ENCODE measurements at places on chromosomes 7 and 10.

DNA sequence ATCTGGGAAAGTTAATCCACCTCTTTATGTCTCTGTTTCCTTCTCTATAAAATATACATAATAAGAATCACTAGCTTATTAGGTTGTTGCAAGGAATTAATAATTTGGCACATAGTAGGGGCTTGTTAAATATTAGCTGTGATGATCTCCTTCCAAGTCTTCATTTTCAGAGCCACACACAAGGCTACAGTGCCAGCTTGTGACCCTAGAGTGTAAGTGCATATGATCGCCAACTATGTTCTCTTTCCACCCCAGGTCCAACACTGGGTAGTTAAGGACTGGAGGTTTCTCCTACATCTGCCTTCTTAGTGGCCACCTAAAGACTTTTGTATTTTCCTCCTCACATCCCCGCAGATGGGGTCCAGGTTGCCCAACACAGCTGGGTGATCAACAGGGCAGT lies 17.9 kb upstream of the ACSM6 start:
- no peak for DNase-seq

GRCh38 chr7:55081472-55082227 lies 62.8 kb downstream of the EGFR start:
- no peak for DNase-seq

- no peak for DNase-seq
Measured at GRCh38 chr10:23047201-23048050, 48.0 kb upstream of the MSRB2 start.

GRCh38 chr7:125032943-125033342 lies 103.3 kb upstream of the POT1 start:
- no peak for DNase-seq

GRCh38 chr10:132389433-132390169 lies 7.4 kb upstream of the PWWP2B start:
- DNase-seq, result peak; percentile 60

- DNase-seq, result no peak
Measured at GRCh38 chr10:48938281-48938680, 1.4 kb downstream of the LRRC18 start.

- DNase-seq, result no peak
Measured at GRCh38 chr7:97012365-97013133, 7.2 kb downstream of the DLX6 start.

DNA sequence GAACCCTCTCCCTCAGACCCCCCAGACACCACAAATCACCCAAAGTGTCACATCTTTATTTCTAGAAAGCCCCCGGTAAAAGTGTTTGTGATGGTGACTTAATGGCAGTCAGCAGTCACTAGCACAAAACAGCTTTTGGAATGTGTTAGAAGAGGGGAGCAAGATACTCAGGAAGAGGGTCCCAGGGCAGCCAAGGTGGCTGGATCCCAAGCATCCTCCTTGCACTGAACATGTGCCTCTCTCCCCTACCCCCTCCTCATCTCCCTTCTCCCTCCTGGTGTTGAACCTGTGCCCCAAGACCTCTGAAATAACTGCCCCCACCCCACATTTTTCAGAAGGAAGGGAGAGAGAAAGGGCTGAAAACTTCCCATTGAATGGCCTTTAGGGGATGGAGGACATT lies 37.8 kb upstream of the MXI1 start:
- DNase-seq, result no peak

DNA sequence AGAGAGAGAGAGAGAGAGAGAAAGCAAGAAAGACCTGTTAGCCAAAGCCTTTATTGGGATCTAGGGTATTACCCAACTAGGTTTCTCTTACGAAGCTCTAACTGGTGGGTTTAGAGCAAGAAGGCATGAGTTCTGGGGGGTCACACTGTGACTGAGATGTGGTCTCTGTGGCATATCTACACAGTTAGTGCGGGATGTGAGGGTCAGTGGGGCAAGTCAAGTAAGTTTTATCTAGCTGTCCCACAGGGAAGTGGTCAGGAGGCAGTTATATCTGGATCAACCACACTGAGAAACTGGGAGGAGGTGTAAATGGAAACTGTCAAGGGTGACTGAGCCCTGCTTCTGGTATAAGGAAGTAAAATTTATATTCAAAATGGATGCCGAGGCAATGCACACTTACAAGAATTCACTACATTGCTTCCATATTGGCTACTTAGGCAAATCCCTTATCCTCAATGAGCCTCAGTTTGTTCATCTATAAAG lies 331.6 kb upstream of the HPS1 start:
- no peak for DNase-seq

DNA sequence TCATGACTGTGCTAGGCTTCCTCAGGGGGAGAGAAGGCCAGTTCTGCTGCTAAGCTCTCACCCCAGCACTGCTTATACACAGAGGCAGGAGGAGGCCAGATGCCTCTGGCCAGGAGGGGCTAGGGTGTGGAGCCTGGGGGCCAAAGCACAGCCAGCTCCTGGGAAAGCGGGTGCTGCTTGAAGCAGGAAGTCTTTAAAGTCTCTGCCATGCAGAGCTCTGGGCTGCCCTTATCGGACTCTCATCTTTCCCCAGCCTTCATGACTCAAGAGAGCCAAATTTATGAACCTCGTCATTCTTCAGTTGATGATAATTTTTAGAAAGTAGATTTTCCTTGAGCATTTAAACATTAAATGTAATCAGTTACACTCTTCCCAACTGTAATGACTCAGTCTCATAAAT lies 11.2 kb upstream of the TSPAN14 start:
- DNase-seq, result no peak

GRCh38 chr10:62001898-62002297 lies 100.4 kb downstream of the ARID5B start:
- no peak for DNase-seq

- DNase-seq, result no peak
Measured at GRCh38 chr7:74297516-74298233, 8.5 kb downstream of the CLIP2 start.

DNA sequence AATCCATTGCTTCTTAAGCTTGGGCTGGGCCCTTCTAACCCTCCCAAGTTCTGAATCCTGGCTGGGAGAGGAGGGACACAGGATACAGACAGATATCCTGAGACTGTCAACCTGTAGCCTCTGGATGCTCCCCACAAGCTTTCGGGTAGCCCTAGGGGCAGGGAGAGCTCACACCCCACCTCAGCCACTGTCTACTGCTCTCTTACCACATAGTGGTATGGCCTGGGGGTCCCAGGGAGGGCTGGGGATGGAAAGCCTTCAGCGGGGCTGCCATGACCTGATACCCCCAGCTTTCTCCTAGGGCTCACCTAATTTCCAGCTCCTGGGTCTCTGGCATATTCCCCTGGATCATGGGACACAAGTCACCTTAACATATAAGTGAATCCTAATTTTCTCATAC lies 25.1 kb downstream of the CRHR2 start:
- DNase-seq, result peak; percentile 28

- DNase-seq, result no peak
Measured at GRCh38 chr10:75000748-75001321, 110.6 kb upstream of the SAMD8 start.

- DNase-seq, result no peak
Measured at GRCh38 chr7:36814311-36814710, 90.0 kb upstream of the AOAH start.
